ENCODE measurements at places on chromosomes 16 and 17.
A peak's percentile ranks its signal among the peaks of the same experiment; 100 is the strongest.

DNA sequence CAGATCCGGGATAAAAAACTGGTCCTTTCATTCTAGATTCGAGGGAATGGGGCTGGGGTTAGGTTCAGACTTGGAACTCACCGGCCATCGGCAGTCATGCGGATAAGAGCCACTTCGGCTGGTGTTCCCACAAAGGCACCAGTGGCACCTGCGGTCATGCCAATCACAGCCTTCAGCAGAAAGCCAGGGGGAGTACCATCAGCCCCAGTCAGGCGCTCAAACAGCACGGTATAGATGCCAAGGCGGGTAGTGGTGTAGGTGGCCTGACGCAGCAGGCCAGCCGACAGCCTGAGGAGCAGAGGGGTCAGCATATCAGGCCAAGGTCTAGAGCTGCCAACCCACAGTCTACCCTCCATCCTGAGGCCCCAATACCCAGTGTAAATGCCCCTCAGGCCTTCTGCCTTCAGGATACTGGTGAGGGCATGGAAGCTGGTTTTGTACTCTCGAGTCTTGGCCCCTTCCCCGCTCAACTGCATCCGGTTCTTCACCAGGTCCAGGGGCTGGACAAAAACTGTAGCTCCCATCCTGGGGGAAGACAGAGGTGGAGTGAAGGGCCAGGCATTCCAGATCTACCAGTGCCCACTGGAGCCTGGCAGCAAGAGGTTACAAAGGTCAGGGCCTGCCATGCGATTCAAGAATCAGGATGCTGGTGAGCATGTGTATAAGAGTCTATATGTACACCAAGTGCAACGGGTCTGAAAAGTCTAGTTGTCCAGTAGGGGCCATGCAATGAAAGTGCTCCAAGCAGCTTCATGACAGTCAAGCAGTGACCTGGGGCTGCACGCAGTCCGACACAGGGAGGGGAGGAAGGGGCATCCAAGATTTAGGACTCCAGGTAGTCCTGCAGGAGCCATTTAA is 929 bp downstream of the SLC25A11 start:
- DNase-seq = no peak

- no peak for DNase-seq
Observed at GRCh38 chr16:72749091-72749490, 298.8 kb downstream of the ZFHX3 start.

DNA sequence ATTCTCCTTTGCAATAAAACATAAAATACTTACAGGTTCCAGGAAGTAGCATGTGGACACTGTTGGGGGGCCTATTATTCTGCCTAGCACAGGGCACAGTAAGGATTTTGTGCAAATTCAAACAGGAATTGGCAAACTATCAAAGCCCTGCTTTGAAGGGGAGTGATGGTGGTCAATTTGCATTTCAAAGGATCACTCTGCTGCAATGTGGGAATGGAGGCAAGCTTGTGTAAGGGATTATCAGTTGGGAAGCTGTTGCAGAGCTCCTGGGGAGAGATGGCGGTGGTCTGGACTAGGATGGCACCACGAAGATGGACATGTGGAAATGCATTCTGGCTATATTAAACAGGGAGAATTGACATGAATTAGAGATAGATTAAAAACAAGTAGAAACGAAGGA is 990.7 kb upstream of the RBFOX1 start:
- no peak for DNase-seq

- DNase-seq = no peak
Observed at GRCh38 chr16:35198223-35199199, 1739.1 kb downstream of the TP53TG3F start.

DNA sequence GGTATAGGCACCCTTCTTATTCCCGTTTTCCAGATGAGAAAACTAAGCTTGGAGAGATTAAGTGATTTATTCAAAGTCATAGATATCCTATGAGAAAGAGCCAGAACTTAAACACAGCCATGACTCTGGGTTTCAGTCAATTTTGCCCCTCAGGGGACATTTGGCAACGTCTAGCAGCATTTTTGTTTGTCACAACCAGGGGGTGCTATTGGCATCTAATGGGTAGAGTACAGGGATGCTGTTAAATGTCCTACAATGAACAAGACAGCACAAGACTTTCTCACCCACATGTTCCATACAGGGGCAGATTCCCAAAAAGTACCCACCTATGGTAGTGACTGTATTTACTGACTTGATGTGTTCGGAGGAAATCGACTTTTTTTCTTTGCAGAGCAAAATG is 4.8 kb upstream of the SHISA9 start:
- DNase-seq = peak; percentile 40

GRCh38 chr17:74860229-74860871 is 665 bp upstream of the GRIN2C start:
- DNase-seq = no peak

- DNase-seq = no peak
Observed at GRCh38 chr16:12881740-12882139, 19.7 kb upstream of the SHISA9 start.

GRCh38 chr16:15746332-15746731 is 96.3 kb downstream of the NDE1 start:
- no peak for DNase-seq

DNA sequence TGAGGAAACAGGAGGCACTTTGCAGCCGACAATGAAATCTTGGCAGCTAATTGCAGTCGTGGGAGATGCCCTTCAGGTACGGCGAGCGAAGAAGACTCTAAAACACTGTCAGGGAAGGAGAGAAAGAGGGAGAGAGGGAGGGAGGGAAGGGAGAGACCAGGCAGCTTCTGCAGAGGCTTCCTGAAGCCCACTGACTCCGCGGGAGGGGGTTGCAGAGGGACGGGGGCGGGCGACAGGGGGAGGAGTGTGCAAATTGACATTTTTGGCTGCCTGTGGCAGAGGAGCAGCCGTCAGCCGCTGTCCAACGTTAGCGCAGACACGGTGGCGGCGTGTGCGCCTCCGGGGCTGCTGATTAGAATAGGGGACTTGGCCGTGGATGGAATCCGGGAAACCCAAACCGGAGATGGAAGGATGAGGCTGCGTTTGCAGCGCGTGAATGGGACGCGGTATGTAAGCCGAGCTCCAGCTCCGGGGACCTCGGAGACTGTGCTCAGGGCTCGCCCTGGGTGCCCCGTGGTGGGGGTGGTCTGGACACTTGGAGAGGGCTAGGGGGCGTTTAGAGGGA is 849.1 kb upstream of the RBFOX1 start:
- DNase-seq = no peak

DNA sequence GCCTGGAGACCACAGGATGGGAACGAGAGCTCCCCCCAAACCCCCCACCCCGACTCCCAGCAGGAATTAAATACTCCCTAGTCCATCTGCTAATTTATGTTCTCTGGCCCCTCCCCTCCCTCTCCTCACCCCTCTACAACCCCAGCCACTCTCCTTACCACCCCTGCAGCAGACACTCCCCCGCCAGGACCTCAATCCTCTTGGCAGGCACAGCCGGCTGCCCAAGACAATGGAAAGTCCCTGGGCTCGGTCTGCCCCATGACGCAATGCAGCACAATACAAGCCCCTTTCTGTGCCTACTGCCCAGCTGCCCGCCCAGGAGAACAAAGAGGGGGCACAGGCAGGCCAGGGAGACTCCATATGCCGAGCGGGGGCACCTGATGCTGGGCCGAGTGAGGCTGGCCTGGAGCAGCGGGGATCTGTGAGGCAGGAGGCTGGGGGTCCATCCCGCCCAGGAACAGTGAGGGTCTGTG is 30.3 kb upstream of the CDC42EP4 start:
- peak; percentile 6 for DNase-seq

- DNase-seq = peak; percentile 11
Observed at GRCh38 chr16:28210979-28211588, 681 bp downstream of the XPO6 start.

DNA sequence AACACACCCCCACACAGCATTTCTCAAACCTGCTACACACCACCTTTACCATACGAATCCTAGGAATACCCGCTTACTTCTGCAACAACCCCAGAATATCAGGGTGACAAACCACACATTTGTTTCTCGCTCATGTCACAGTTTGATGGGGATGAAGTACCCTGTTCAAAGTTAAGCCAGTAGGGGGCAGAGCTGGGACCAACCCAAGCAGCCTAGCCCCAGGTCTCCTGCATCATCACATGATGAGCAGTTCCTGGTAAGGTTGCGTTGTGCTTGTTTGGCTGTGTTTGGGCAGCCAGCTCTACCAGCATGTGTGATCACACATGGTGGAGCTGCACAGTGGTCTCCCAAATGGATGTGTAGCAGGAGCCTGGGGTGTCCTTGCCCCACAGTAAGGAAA is 103.6 kb upstream of the C16orf82 start:
- DNase-seq = no peak

GRCh38 chr17:50199803-50200456 is 1.5 kb downstream of the COL1A1 start:
- DNase-seq = peak; percentile 92

DNA sequence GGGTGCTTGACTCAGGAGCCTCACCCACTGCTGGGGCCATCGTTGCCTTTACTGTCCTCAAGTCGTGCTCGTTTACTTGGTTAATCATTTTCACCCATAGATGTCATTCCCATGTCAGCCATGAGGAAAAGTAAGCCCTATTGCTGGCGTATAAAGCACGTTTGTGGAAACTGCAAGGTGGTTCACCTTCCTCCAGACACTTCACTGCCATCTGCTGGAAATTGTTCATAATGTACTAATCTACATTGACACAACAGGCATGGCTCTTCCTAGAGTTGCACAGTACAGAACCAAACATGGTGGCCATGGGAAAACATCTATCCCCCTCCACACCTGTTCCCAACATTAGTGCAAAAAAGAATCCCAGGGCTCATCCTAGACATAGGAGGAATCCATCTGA is 116.6 kb downstream of the ZNF18 start:
- no peak for DNase-seq

DNA sequence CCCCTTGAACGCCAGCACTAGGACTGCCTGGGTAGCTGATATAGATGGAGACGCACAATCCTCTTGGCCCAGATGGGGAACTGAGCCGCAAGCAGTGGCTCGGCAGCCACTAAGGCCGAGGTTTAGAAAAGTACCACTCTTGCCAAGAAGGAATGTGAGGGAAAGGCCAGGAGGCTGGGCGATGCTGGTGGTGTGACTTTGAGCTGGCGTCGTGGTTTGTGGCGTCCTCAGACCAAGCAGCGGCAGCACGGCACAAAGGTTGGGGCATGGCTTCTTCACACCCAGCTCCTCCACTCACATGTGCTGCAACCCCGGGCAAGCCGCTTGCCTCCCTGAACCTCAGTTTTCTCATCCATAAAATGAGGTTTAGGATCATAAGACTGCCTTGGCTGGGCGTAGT is 15.6 kb downstream of the DCAKD start:
- no peak for DNase-seq

GRCh38 chr16:47699106-47699505 is 238.0 kb downstream of the PHKB start:
- DNase-seq = no peak

DNA sequence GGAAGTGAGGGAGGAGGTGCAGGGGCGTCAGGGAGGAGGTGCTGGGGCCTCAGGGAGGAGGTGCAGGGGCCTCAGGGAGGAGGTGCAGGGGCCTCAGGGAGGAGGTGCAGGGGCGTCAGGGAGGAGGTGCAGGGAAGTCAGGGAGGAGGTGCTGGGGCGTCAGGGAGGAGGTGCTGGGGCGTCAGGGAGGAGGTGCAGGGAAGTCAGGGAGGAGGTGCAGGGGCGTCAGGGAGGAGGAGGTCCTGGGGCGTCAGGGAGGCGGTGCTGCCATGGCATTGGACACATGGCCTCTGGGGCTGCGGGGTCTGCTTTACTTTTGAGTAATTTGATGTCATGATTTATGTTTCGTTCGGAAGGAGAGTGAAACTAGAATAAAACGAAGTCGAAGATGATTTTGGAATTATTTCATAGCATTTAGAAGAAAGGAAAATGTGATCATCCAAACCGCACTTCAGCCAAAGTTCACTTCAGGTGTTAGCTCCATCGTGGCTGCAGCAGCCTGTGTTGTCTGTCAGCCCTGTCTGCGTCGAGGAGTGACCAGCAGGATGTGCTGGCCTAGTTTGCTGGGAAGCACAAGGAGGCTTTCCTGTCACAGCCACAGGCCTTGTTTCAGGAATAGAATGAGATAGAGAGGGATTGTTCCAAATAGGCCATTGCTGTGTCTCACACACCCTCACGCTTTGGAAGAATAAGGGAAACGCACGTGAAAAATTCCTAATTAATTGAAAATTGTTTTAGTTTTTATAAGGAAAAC is 42.8 kb downstream of the RAB11FIP3 start:
- DNase-seq = no peak

- DNase-seq = no peak
Observed at GRCh38 chr16:57996406-57997175, 3.9 kb downstream of the ZNF319 start.

- no peak for DNase-seq
Observed at GRCh38 chr16:85176541-85177447, 64.5 kb upstream of the CIBAR2 start.

GRCh38 chr17:55500103-55500502 is 11.1 kb downstream of the SMIM36 start:
- DNase-seq = no peak

DNA sequence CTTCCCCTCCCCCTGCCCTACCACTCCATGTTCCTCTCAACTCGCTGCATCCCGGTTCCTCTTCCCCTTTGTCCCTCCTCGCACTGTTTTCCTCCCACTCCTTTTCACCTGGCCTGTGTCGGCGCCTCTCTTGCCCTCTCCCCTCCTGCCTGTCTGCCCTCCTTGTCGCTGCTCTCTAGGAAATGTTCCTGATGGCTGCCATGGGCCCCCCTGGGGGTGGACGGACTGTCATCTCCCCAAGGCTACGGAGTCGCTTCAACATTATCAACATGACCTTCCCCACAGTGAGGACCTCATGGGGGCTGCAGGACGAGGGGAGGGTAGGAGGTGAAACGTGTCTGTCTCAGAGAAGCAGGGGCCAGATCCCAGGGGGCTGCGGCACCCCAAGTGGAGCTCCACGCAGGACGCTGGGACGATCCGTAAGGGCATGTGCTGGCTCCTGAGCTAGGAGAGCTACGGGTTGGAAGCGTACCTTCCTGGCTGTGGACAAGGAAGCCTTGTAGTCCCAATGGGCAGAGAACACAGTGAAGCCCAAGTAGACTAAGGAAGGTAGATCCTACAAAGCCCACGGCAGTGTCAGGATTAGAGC is 39.8 kb upstream of the KDM6B start:
- no peak for DNase-seq

- DNase-seq = no peak
Observed at GRCh38 chr16:4090351-4090851, 25.8 kb downstream of the ADCY9 start.

DNA sequence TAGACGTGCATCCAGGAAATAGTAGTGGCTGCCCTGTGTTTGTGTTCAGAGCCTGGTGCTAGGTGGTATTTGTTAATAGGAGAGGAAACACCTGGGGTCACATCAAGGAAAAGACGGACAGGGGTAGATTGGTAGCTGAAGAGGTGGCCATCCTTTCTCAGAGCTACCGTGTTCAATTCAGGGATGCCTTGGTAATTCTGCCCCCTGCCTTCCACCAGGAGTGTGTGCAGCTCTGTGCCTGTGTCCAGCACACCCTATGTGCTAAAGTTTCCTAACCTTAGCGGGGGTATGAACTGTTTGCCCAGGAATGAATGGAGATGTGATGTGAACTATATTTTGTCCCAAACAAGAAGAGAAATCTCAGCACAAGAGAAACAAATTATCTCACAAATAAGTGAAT is 174.1 kb upstream of the MPHOSPH6 start:
- no peak for DNase-seq

GRCh38 chr16:86531191-86531545 is 20.8 kb downstream of the FOXF1 start:
- no peak for DNase-seq

All from NCI-H774 (cell line).